ENCODE measurements at places on chromosomes 16 and 17.
A peak's percentile ranks its signal among the peaks of the same experiment; 100 is the strongest.

GRCh38 chr17:67221062-67221998 lies 23.7 kb downstream of the HELZ start:
- no peak overlapping the region for H3K4me3 ChIP-seq
- peaks cover 26% of the 10 kb centered on the region for H3K4me1 ChIP-seq
- DNase-seq = no peak
- H3K36me3 ChIP-seq = peaks cover 24% of the 10 kb centered on the region

DNA sequence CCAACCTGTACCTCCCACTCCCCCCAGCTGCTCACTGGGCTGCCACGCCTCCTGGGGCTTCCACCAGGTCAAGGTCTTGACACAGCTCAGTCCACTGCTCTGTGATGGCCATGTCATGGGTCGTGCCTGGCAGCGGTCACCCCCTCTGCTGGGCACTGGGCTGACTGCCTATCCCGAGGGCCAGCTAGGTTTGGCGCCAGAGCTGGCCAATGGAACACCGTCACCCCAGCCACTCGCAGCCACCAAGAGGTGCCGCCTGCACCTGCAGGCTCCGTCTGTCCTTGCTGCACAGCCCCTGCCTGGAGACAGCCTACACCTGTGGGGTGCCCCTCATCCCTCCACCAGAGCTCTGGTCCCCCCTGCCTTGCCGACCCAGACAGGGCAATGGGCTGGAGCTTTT lies 4.5 kb upstream of the RAB40C start:
- H3K4me1 ChIP-seq = peaks cover 11% of the 10 kb centered on the region
- H3K4me3 ChIP-seq = no peak overlapping the region
- no peak overlapping the region for H3K27ac ChIP-seq
- H3K27me3 ChIP-seq = no peaks in the 10 kb centered on the region
- peaks cover 13% of the 10 kb centered on the region for H3K36me3 ChIP-seq

- no peaks in the 10 kb centered on the region for H3K36me3 ChIP-seq
- peaks cover 43% of the 10 kb centered on the region for H3K27me3 ChIP-seq
- no peak for DNase-seq
- H3K4me3 ChIP-seq = no peak overlapping the region
Observed at GRCh38 chr17:52160136-52160567, 1.6 kb upstream of the CA10 start.

GRCh38 chr17:45380991-45381390 lies 51.7 kb downstream of the ARHGAP27 start:
- peaks cover 3% of the 10 kb centered on the region for H3K27me3 ChIP-seq
- no peak overlapping the region for H3K4me3 ChIP-seq
- no peak overlapping the region for H3K27ac ChIP-seq
- no peak for DNase-seq
- H3K36me3 ChIP-seq = no peaks in the 10 kb centered on the region
- peaks cover 13% of the 10 kb centered on the region for H3K4me1 ChIP-seq

DNA sequence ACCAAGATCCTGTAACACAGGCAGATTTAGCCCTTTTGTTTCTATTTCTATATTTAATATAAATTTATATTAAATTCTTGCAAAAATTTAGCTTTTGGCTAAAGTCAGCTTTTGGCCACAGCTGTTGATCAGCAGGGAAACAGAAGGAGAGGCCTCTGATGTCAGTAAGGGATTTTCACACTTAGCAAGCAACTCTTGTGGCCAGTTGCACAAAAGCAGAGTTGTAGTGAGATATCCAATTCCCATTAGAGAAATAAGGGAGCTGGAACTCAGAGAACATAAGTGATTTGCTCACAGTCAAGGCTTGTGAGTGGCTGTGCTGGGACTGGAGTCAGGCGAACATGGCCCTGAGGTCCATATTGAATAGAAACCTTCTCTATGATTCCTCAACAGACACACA lies 16.7 kb upstream of the HEATR6 start:
- peaks cover 17% of the 10 kb centered on the region for H3K4me1 ChIP-seq
- no peaks in the 10 kb centered on the region for H3K36me3 ChIP-seq
- no peak for DNase-seq

- H3K36me3 ChIP-seq = no peaks in the 10 kb centered on the region
- no peak overlapping the region for H3K4me3 ChIP-seq
- DNase-seq = no peak
- no peaks in the 10 kb centered on the region for H3K4me1 ChIP-seq
- no peak overlapping the region for H3K27ac ChIP-seq
Observed at GRCh38 chr17:78493853-78494695, 83.1 kb downstream of the DNAH17 start.

- peak overlapping the region; percentile 85 for H3K4me3 ChIP-seq
- DNase-seq = no peak
- H3K36me3 ChIP-seq = peaks cover 5% of the 10 kb centered on the region
Observed at GRCh38 chr17:67994817-67995569, 1.3 kb downstream of the C17orf58 start.

DNA sequence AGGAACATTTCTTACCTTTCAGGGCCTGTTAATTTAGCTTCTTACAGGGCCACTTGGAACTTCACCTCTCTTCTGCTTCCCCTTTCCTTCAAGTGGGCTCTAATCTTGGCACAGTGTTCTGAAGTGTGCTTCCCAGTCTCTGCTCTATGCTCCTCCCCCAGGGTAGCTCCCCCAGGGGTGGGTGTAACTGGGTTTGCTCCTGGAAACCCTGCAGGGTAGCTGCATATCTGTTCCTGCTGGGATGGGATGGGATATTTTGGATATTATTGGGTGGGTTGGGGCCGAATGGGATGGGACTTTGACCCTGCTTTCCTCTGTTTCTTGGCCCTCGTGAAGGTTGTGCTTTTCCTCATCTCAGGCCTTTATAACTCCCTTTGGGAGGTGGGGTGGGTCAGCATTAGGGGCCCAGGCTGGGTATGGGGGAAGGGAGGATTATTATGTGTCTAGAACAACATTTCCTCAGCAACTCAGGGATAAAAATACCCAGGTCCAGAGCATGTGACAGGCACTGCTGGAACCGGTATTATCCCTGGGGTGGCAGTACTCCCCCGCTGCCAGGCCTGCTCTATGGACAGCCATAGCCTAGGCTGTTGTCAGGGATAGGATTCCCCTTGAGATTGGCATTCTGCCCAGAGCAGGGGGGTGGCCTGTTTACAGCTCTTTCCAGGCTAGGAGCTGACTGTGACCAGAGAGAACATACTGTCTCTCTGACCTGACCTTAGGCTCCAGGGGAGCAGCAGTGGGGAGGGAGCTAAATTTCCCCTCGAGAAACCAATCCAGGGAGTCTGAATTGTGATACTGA lies 5.0 kb downstream of the NFE2L1 start:
- no peak for DNase-seq
- peaks cover 75% of the 10 kb centered on the region for H3K4me1 ChIP-seq
- no peaks in the 10 kb centered on the region for H3K27me3 ChIP-seq

GRCh38 chr17:60087882-60088669 lies 9.4 kb upstream of the HEATR6 start:
- peaks cover 11% of the 10 kb centered on the region for H3K4me1 ChIP-seq
- peaks cover 11% of the 10 kb centered on the region for H3K27me3 ChIP-seq
- H3K36me3 ChIP-seq = no peaks in the 10 kb centered on the region
- no peak for DNase-seq
- no peak overlapping the region for H3K4me3 ChIP-seq
- H3K27ac ChIP-seq = no peak overlapping the region

Measured in activated naive CD8-positive, alpha-beta T cell treated with anti-CD3 and anti-CD28 coated beads, Interleukin-2, amount 50 U/mL, for 24 hours (primary cell).